SK-N-SH treated with all-trans-retinoic acid at 6 μM for 48 hours (cell line): ENCODE measurements at places on chromosomes 2 and 18.

GRCh38 chr18:12154361-12154760 lies 60.7 kb downstream of the ANKRD62 start:
- ATAC-seq, result no peak

DNA sequence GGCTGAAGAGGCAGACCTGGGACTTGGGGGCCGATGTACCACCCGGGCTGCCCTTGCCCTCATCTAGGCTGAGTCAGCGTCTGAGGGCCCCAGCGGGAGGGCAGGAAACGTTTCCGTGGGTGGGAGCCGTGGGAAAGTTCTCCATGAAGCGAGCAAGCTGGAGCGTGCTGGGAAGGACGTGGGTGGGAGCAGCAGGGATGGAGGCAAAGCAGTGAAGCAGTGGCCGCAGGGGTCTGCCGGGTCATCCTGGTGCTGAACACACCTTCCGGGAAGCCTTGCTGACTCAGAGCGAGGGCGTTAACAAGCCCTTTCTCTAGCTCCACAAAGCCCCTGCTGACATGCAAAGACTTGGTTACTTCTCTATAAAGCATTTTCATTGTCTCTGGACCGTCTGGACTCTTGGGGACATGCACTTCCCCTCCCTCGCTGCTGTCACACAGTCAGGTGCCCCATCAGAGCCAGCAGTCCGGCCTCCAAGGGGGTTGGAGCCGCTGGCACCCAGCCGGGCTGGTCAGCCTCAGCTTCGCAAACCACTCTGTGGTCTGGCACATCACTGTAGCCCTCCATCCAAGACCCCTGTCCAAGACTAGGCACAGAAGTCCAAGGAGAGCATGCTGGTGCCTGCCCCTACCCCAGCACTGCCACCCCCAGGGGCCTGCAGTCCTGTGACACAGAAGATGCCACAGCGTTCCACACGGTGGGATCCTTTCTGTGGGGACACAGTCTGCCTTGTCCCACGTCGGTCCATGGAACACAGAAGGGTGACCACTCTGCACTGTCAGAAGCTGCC lies 115.1 kb upstream of the GPC1 start:
- no peak for ATAC-seq

DNA sequence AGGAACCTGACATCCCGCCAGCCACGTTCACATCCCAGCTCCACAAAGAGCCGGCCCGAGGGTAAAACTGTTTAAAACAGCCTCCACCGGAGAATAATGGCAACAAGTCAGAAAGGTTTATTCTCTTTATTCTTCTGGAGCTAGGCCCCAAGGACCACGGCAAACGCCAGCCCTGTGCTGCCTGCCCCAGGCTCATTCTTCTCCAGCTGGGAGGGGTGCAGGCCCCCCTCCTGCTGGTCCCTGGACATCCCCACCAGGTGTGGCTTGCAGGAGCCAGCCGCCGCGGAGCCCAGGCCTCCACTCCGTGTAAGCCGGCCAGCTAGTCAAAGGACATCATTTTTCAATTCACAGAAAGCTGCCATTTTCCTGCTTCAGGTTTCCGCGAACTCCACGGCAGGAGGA lies 65.8 kb upstream of the SALL3 start:
- ATAC-seq, result no peak

- ATAC-seq, result no peak
Observed at GRCh38 chr2:19205983-19206533, 152.4 kb downstream of the OSR1 start.

- ATAC-seq, result no peak
Observed at GRCh38 chr2:37911296-37911873, 13.7 kb upstream of the RMDN2 start.

DNA sequence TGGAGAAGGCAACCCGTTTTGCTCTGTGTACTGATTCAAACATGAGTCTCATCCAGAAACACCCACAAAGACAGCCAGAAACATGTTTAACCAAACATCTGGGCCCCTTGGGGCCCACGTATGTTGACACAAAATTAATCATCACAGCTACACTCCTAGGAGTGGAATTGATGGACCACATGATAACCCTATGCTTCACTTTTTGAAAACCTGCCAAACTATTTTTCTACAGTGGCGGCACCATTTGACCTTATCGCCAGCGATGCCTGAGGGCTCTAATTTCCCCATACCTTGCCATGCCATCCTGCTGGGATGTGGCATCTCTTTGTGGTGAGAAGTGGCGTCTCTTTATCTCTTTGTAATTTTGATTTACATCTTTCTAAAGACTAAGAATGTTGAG lies 38.5 kb downstream of the PSMG2 start:
- no peak for ATAC-seq
